Skeletal muscle cell (primary cell): ENCODE measurements at places on chromosomes 12 and 14.
A peak's percentile ranks its signal among the peaks of the same experiment; 100 is the strongest.

DNA sequence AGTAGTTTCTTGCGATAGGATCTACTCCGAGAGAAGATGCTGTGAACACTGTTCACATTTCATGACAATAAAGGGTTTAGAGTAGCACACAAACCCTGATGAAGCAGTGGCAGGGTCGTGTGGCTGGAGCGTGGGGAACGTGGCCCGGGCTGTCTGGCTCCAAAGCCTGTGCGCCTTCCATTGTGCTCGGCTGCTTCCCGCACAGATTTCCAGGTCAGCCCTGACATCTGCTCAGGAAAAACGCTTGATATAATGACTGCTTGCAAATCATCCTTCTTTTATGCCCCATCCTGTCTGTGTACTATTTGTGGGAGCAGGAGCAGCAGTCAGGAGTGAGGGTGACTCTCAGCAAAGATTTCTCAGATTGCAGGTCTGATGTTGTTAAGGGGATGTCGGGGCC, 78.6 kb downstream of the EML1 start:
- DNase-seq, result no peak

- DNase-seq, result peak; percentile 43
Measured at GRCh38 chr12:132429946-132430643, 59.9 kb upstream of the FBRSL1 start.

DNA sequence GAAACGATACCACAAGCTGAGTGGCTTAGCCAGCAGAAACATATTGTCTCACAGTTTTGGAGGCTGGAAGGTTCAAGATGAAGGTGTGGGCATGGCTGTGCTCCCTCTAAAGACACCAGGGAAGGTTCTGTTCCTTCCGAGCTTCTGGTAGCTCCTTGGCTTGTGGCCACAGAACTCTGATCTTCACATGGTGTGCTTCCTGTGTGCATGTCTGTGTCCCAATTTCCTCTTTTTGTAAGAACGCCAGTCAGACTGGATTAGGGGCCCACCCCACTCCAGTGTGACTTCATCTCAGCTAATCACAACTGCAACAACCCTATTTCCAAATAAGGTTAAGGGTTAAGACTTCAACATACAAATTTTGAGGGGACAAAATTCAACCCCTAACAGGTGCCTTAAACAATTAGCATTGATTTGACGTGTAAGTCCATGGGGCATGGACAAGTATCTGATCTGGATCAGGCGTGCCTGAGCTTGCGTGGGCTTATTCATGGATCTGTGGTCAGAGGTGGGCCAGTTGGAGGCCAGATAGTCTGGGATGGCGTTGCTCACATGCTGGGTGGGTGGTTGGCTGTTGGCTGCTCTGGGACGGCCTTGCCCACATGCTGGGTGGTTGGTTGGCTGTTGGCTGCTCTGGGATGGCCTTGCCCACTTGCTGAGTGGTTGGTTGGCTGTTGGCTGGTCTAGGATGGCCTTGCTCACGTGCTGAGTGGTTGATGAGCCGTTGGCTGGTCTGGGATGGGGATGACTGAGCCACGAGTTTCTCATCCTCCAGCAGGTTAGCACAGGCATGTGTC, 88.5 kb downstream of the LGMN start:
- no peak for DNase-seq

- no peak for DNase-seq
Measured at GRCh38 chr12:119894916-119895315, 17.8 kb upstream of the CIT start.

- DNase-seq, result no peak
Measured at GRCh38 chr12:71935594-71935993, 3.1 kb upstream of the TPH2 start.

- DNase-seq, result no peak
Measured at GRCh38 chr12:92356425-92356824, 210.8 kb upstream of the BTG1 start.
